ENCODE measurements at places on chromosomes 13 and 19.

GRCh38 chr13:21463424-21463823 is 4.3 kb upstream of the ZDHHC20 start:
- no peak for DNase-seq

DNA sequence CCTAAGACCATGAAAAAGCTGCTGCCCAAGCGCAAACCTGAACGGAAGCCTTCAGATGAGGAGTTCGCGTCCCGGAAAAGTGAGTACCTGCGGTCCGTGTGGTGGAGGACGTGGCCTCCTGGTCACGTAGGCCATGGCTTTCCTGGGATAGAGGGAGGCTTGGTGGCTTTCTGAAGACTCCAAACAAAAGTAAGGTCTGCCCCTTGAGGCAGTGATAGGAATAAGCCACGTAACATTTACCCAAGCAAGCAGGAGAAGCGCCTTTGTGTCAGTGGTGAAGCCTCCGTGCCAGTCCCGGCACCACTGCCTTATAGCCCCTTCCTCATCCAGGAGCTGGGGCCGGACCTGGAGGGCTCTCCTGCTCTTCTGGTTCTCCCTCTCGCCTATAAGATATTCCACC is 34.3 kb upstream of the TEX29 start:
- no peak for DNase-seq

GRCh38 chr13:111790621-111791020 is 276.3 kb upstream of the SOX1 start:
- no peak for DNase-seq

DNA sequence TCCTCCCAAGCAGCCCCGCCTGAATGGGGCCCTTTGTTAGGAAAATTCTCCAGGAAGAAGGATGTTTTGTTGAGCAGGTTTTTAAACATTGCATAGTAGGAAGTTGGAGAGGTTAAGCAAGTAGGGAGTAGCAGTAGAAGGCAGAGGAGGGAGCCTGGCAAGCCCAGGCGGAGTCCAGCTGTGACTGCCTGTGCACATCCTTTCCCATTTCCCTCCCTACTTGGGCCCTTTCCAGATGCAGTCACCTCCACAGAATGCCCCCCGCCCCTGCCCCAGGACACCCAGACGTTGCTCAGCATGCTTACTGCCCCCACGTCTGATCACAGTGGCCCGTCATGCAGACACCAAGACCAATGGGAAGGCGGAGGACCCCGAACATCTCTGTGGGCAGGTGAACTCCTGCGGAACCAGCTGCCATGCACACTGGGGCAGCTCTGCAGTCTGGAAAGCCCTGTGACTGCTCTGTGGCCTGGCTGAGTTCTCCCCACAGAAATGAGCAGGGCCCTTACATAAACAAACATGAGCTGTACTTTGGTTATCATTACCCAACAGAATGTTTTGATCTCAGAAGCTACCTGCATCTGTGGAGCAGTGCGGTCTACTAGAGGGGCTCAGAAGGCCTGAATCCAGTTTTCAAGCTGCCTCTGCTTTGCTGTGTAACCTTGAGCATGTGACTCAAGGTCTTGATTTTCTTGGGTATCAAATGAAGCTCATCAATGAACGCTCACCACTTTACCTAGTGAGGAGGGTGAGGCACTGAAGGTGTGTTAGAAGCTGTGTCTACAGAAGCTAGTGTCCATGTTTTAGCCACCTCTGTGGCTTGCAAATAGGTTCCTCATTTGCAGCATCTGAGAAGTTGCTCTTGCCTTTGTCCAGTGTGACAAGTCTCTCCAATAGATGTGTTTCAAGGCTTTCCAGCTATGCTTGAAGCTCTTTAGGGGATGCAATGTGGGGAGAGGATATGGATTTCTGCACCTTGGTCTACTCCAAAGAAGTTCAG is 84.2 kb downstream of the TNFRSF19 start:
- no peak for DNase-seq

- no peak for DNase-seq
Observed at GRCh38 chr13:56670563-56670962, 470.2 kb upstream of the PRR20A start.

GRCh38 chr13:90205911-90206310 is 1141.6 kb upstream of the MIR17HG start:
- DNase-seq = no peak

GRCh38 chr19:3668331-3669081 is 31.8 kb downstream of the PIP5K1C start:
- no peak for DNase-seq

DNA sequence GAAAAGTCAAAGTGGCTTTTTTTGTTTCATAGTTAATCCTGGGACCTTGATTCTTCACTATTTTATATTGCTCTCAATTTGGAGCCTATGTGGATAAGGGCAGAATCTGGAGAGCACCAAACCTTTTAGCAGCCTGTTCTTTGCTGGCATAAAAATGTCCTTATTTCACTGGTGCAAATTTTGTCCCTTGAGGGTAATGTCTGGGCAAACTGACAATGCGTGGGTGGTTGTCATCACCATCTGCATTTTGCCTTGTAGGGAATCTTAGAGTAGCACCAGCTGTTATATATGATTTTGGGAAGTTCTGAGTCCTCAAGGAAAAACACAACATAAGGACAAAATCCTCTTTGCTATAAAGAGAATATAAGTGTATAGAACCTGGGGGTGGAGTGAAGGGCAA is 336.9 kb upstream of the HTR2A start:
- no peak for DNase-seq

GRCh38 chr13:96460609-96461008 is 370.7 kb downstream of the HS6ST3 start:
- DNase-seq = no peak

GRCh38 chr19:51097166-51097738 is 11.0 kb downstream of the CTU1 start:
- no peak for DNase-seq

- DNase-seq = no peak
Observed at GRCh38 chr13:71828117-71828516, 38.9 kb downstream of the DACH1 start.

DNA sequence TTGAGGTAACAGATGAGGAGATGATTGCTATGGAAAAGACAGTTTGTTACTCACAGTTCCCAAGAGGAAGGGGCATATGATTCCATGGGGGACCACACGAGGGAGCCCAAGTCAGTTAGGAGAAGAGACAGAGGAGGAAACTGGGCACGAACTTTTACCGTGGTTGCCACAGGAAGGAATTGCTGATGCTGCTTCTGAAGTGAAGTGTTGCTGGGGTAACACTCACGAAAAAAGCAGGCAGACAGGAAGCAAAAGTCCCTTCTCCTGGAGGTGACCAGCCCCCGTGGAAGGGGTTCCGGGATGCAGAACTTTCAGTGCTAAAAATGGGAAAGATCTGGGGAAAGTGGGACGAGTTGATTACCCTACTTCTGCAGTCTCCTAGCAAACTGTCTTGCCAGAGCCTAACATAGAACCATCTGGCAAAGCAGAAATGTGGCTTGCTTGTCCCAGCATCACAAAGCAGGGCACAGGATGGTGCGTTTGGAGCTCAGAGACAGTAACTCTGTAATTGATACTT is 35.4 kb upstream of the MAP3K10 start:
- DNase-seq = no peak

- no peak for DNase-seq
Observed at GRCh38 chr13:104008075-104008474, 941.9 kb upstream of the SLC10A2 start.

GRCh38 chr19:41376998-41377365 is 649 bp downstream of the TMEM91 start:
- DNase-seq = no peak

- DNase-seq = no peak
Observed at GRCh38 chr19:27887946-27888345, 1325.0 kb downstream of the UQCRFS1 start.

DNA sequence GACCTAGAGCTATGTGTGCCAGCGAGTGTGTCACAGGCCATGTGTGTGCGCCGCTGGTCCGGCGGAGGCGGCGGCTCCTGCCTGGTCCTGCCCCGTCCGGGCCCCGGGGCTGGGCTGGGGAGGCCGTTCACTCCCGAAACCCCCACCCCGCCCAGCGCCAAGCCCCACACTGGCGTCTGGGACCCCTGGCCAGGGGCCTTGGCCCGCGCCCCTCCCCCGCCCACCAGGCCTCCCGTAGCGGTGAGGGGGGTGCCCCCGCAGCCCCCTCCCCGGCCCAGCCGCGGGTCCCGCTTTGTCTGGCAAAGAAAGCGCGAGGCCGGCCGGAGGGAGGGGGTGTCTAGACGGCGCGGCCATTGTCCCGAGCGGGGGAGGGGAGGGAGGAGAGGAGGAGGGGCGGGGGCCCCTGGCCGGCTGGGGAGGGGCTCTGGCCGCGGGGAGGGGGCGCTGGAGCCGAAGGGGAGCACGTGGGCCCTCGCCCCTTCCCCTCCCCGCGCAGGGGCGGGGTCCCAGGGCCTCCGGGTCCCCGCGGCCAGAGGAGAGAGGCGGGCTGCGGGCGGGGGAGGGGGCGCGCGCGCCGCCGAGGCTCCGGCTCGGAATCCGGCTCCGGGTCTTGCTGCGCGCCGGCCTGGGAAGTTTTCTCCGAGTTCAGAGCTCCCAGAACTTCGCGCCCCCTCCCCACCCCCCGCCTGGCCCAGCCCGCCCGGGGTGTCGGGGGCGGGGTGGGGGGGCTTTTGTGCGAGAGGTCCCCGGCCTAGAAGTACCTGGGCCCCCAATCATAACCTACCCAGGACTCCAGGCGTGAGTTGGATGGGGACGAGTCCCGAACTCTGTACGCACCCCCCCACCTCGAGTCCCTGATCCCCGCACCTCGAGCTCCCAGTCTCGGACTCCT is 888 bp downstream of the NOTCH3 start:
- DNase-seq = no peak

DNA sequence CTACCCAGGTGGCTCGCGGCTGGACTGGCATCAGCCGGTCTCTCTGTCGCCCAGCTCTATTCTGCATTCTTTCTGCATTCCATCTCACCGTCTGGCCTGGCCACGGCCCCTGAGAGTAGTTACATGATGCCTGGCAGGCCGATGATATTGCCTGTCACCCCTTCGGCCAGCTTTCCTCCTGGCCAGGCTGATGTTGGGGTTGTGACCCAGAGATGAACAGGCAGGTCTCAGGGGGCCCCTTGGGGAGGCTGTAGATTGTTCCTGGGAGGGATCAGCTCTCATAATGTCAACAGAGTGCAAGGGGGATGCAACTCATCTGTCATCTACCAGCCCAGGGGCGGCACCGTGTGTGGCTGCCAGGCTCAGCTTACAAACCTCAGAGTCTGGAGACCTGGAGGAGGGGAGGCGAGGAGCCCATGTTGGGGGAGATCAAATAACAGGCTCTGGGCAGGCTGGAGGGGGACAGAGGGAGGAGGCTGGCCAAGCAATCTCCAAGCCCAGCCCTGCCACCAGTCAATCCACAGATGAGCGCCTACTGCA is 13.6 kb upstream of the FBXO17 start:
- no peak for DNase-seq

- DNase-seq = no peak
Observed at GRCh38 chr19:45569619-45570421, 14.8 kb downstream of the OPA3 start.

GRCh38 chr19:10193790-10194499 is 808 bp downstream of the DNMT1 start:
- DNase-seq = no peak
